Stimulated activated CD8-positive, alpha-beta memory T cell treated with anti-CD3 and anti-CD28 coated beads, Interleukin-7, amount 100 ng/mL, for 1 hour (primary cell): ENCODE measurements at places on chromosomes 6 and 20.

DNA sequence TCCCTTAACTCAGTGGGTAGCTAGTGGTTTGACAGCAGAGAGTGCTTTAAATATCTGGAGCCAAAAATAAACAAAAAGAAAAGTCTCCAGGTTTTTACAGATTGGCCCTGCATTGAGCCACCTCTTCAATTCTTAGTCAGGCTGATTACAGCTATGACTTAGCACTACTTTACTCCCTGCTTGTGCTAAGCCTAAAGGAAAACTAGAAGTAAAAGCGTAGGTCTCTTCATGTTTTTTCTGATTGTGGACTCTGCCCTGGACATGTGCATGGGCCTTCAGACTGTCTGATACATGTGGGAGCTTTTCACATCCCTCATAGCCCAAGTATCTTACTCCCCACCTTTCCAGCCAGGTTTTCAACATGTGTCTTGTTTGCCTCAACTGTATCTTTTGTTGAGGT lies 33.3 kb downstream of the KPNA5 start:
- DNase-seq, result no peak

DNA sequence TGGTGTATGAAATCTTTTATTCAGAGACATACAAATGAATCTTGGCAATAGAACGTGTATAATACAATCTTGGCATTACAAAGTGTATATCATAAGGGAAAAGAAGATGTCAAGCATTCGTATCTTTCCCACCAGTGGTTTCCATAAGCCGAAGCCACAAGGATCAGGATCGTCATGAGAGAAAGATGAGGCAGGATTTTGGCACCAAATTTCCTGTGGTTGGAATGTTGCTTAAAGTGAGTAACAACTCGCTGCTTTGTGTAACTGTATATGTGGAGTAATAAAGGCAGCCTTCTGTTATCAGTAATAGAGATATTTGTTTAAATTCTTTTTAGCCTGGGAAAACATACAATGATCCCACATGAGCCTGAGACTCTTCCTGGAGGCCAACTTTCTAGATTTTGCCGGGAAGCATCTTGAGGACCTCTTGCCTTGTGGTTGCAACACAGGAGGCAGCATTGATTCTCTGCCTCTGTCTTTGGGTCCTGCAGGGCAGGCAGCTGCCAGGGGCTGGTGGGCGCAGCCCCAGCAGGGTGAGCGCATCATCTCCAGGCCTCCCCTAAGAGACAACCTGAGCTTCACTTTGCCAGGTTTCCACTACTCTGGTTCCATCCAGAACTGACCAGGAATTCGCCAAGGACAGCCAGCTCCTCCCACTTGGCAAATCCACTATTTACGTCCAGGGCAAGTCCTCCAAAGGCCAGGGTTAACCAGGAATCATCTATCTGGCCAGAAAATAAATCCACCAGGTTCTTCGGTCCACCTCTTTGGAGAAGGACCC lies 230.9 kb upstream of the SULF2 start:
- no peak for DNase-seq

GRCh38 chr6:108806171-108806570 lies 42.1 kb upstream of the ARMC2 start:
- no peak for DNase-seq

GRCh38 chr6:132286298-132287019 lies 114.8 kb downstream of the MOXD1 start:
- no peak for DNase-seq

GRCh38 chr6:153677522-153677921 lies 361.5 kb upstream of the OPRM1 start:
- DNase-seq, result no peak

DNA sequence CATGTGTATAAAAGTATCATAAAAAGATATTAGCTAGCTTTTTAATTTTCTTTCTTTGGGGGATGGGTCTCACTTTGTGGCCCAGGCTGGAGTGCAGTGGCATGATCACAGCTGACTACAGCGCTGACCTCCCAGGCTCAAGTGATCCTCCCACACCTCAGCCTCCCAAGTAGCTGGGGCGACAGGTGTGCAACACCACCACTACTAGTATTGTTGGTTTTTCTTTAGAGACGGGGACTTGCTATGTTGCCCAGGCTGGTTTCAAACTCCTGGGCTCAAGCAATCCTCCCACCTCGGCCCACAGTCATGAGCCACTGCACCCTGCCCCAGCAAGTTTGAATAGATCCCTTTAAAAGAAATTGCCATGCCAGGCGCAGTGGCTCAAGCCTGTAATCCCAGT lies 6.5 kb downstream of the TCFL5 start:
- no peak for DNase-seq

DNA sequence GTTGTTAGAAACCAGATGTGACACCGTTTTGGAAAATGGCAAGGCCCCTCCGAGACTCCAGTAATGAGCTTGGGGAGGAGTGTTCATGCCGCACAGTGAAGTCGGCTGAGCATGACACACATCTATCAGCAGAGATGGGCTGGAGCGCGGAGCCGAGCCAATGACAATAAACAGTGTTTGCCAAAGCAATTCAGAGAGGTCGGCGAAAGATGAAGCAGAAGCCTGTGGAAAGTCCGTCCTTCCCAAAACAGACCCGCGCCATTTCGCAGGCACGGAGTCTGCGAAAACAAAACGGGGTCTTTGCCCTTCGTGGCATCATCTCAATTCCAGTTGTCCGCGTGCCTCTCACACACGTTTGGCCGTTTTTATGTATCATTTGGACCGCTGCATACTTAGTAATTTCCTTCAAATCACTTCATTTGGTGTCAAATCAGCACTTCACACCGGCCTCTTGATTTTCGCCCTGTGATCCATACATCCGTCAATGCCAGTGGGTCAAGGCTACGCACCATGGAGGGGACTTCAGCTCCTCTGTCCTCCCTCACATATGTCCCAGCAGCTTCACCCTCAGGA lies 71.3 kb downstream of the SULF2 start:
- DNase-seq, result no peak

- DNase-seq, result no peak
Observed at GRCh38 chr6:51199733-51200260, 381.1 kb downstream of the TFAP2B start.
